ENCODE measurements at places on chromosomes 7 and 10.
A peak's percentile ranks its signal among the peaks of the same experiment; 100 is the strongest.

DNA sequence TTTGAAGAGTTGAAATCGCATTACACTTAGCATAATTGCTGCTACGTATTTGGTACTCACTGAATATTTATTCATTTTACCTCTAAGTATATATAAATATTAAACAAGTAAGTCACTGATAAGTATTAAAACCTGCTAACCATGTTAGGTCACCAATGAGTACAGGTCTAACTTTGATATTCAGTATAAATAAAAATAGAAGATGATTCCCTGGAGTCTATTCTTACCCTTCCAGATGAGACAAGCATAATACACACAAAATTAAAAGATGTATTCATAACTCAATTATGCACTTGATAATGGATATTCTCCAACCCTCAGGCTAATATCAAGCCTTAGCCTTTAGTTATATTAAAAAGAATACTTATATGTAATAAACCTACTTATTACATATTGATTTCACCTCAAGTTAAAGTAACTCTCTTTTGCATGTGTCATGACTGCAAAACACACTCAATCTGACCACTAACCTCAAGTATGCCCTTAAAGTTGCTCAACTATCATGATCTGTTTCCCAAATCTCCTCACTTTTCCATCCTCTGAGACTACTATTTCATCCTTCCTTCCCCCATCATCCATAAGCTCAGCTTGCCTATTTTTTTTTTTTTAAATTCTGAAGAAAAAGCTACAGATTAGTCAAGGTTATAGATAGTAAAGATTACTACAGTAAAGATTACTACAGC lies 46.8 kb downstream of the IPMK start:
- DNase-seq, result peak; percentile 37

DNA sequence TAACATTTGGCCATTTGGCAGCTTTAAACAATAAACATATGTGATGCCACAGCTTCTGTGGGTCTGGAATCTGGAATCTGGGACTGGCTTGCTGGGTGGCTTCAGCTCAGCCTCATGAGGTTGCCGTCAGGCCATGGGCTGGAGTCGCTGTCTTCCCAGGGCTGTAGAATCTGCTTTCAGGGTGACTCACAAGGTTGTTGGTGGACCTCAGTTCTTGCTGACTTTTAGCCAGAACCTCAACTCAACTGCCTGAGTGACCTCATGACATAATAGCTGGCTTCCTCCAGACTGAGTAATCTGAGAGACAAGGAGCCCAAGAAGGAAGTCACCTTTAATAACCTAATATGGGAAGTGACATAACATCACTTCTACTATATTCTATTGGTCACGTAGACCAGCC lies 44.6 kb upstream of the TSPAN13 start:
- peak; percentile 98 for DNase-seq

GRCh38 chr7:115293628-115294240 lies 371.8 kb downstream of the MDFIC start:
- DNase-seq, result peak; percentile 5

DNA sequence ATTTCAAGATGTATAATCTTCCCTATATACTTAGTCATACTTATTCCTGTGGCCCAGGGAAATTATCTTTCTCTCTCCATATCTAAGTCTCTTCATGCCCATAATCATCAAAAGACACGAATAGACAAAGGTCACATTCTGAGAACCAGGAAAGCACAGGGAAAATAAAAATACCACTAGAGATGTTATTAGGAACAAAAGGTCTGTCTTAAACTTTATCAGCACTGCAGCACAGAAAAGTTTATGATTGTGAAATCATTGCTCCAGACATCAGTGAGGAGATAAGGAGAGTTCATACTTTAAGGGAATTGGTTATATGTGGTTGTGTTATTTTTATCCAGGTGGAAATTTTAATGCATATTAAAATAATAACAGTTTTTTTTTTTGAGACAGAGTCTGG lies 974.6 kb upstream of the CELF2 start:
- no peak for DNase-seq

- DNase-seq, result no peak
Measured at GRCh38 chr10:11242443-11243387, 225.0 kb downstream of the CELF2 start.

- DNase-seq, result no peak
Measured at GRCh38 chr7:121285066-121285667, 43.6 kb upstream of the WNT16 start.

- DNase-seq, result no peak
Measured at GRCh38 chr7:36127075-36127740, 25.8 kb upstream of the EEPD1 start.

DNA sequence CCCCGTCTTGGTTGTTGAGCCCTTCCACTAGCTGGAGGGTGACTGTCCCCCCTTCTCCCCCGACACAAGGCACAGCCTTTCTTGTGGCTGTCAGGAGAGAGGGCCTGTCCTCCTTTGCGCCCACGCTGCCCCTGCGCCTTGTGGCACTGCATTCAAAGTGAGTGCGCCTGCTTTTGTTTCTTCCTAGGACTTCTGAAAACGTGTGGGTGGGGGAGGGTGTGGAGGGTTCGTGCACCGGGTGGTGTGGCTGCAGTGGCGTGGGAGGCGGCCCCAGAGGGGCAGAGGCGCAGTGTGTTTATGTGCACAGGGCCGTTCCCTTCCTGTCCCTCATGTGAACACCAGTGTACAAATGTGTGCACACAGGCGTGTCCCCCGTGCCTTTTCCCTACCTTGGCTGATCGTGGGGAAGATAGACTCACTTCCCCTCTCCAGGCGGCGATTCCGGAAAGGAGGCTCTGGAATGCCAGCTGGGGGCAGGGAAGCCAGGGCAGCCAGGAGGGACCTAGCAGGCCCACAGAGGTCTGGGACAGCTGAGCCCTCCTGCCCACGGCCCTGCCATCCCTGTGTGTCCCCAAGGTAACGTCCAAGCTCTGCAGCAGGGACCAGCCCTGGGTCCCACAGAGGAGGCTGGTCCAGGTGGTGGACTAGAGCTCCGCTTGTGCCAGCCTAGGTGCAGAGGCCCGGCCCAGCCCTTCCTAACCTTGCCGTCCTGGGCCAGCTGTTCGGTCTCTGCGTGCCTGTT lies 88.8 kb downstream of the LHPP start:
- DNase-seq, result no peak

GRCh38 chr7:104584620-104585019 lies 256.2 kb downstream of the LHFPL3 start:
- DNase-seq, result no peak

GRCh38 chr10:97788552-97789442 lies 17.0 kb upstream of the SFRP5 start:
- DNase-seq, result no peak

DNA sequence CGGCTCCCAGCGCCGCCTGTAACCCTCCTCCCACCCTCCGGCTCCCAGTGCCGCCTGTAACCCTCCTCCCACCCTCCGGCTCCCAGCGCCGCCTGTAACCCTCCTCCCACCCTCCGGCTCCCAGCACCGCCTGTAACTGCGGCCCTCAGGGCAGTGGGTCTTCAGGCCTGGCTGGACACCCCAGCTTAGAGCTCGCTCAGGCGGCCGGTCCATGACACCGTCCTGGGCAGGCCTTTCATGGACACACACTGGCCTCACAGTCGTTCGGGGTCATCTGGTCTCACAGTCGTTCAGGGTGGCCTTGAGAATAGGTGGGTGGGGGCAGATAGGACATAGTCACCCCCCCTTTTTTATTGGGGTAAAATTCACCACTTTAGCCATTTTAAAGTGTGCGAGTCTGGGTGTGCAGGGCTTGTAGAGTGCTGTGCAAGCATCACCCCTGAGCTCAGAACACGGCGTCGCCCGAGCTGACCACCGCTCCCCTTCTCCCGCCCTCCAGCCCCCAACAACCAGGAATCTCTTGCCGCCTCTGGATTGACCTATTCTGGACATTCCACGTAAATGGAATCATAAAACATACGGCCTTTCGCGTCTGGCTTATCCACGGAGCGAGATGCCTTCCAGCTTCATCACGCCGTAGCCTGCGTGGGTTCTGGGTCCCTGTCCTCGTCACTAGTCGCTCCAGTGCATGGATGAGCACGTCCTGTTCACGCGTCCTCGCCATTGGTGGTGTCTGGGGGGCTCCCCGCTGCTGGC lies 41.1 kb upstream of the CFAP46 start:
- no peak for DNase-seq

GRCh38 chr7:43781726-43782607 lies 23.5 kb downstream of the BLVRA start:
- DNase-seq, result peak; percentile 28

DNA sequence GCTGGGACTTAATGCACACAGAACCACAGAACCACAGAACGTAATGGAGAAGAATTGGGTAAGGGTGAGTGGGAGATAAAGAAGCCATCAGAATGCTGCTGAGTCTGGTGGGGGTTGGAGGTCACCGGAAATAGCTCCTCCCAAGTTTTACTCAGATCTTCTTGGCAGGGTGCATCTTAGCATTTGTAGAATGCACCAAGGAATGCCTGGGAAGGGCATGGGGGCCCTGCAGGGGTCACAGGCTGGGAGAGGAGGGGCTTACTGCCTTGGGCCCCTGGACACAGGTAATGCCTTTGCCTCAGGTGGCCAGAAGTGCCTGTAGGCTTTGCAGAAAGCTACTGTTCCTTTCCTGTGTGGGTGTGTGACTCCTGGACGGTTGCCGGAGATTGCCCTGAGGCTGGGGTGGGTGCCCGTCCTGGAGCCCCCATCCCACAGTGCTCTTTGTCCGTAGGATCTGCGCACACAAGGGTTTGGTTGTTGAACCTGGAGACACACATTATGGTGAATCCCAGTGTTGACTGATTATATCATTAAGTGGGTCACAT lies 55.1 kb downstream of the MGMT start:
- DNase-seq, result no peak

DNA sequence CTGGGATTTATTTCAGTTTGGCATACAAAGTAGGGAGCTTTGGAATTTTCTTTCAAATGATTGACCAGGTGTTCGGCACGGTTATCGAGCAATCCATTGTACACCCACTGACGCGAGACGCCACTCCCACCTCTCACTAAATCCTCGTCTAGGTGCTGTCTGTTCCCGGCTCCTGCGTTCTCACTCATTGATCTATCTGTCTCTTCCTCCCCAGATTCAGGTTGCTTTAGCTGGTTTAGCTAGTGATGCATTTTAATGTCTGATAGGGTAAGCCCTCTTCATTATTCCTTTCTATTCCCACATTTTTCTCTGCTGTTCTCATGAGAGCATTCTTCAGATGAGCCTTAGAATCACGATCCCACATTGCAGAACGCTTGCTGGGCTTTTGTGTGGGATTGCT lies 91.7 kb downstream of the ELFN1 start:
- no peak for DNase-seq

- DNase-seq, result no peak
Measured at GRCh38 chr10:44898665-44899064, 12.5 kb upstream of the TMEM72 start.

GRCh38 chr10:118495499-118495898 lies 99.9 kb downstream of the PRLHR start:
- DNase-seq, result no peak

DNA sequence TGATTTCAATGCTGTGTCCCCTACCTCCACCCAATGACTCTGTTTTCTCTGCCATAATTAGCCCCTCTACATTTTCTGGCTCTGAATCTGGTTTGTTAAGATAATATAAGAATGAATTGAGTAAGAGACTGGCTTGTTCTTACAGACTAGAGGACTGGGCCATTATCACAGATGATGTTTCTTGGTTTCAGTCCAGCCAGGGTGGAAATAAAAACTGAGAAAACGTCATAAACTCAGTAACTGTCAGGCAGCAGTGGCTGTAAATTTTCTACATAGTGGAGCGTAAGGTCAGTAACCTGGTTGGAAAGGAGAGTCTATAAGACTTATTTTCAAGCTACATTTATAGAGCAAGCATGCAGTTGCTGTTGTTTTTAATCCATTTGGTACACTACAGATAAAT lies 485.4 kb downstream of the HTR7 start:
- no peak for DNase-seq

- peak; percentile 65 for DNase-seq
Measured at GRCh38 chr10:95601116-95601719, 40.0 kb upstream of the SORBS1 start.

DNA sequence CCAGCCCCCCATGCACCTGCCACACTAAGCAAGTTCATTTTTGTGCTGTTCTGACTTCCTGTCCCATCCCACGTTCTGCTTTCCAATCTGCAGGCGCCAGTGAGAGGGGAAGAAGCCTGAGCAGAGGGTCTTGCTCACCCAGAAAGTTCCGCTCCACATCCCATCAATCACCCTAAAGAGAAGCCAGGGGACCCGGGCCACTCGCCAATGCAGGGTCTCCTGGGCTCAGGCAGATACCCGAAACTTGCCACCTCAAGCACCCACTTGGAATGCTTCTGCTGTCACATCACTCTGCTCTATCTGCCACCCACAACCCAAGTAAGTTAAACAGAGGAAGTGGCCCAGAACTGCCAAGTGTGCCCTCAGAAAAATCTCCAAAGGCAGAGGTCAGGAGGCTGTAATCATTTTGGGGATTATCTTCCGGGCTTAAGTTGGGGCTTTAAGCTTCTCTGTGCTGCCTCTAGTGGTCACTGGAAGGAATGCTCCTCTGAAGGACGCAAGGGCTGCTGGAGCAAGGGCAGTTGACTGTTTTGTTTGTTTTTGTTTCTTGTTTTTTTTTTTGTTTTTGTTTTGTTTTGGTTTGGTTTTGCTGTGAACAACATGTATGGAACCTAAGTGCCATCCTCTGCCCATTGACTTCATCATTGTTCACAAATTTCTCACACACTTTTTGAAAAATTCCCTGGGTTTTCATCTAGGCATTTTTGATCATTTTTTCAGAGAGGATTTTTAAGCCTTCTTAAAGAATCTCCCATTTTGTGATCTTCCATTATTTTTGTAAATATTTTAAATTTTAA lies 25.5 kb downstream of the PRR15 start:
- no peak for DNase-seq

GRCh38 chr10:78927257-78927995 lies 141.3 kb upstream of the ZMIZ1 start:
- no peak for DNase-seq

- no peak for DNase-seq
Measured at GRCh38 chr10:86102031-86102430, 264.6 kb downstream of the GRID1 start.

DNA sequence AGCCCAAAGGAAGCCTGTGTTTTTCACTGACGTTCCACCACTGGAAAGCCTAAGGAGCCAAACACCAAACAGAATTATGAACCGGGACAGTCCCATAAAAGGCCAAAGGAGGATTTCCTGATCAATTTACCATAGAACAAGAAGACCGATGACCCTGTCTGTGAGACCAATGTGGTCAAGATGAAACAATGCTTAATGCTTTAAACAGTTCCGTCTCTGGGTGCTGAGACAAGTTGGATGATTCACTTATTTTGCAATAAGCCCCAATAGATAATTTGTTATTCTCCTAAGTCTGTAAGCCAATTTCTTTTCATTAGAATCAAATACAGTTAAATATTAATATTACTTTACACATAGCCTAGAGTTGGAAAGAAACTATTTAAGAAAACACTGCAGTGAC lies 134.9 kb downstream of the MICU1 start:
- no peak for DNase-seq
